ENCODE measurements at places on chromosomes 1 and 21.

DNA sequence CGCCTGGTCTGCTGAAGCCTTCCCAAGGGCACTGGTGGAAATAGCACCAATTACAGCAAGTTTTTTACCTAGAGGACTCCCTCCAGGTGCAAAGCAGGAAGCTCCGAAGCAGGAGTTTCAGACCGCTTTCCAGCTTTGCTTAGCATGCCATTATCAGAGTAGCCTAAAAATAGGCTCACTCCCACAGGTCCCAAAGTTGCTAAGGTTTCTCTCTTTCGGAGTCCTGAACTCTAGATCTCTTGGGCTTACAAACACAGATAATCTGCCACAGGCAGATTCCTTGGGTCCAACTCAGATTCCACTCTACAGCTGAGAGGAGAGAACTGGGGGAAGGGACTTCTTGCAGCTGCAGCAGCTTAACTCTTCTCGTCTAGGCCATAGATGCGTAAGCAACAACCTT is 22.5 kb downstream of the ZMYND12 start:
- no peak for DNase-seq

- DNase-seq, result no peak
Measured at GRCh38 chr1:184535191-184535970, 148.6 kb downstream of the C1orf21 start.

DNA sequence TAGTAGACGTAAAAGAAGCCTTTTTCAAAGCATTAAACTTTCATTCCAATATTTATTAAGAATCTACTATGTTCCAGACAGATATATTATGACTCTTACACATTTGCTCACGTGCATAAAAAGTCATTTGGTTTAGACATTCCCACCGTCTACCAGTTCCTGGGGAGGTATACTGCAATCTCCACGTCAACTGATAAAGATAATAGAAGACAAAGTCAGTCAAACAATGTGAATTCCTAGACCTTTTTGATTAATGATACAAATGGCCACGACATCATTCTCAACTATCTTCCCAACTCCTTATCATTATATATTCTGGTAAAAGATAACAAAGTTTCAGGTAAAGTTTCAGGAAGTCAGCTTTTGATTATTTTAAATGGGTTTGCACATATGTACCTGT is 69.0 kb downstream of the SIPA1L2 start:
- DNase-seq, result no peak

- DNase-seq, result no peak
Measured at GRCh38 chr1:10709165-10709564, 87.3 kb downstream of the CASZ1 start.

GRCh38 chr1:88698140-88698539 is 14.1 kb downstream of the PKN2 start:
- no peak for DNase-seq

- DNase-seq, result no peak
Measured at GRCh38 chr1:26180010-26180506, 2.8 kb downstream of the CNKSR1 start.

GRCh38 chr1:201714542-201715329 is 114.2 kb upstream of the IPO9 start:
- no peak for DNase-seq

DNA sequence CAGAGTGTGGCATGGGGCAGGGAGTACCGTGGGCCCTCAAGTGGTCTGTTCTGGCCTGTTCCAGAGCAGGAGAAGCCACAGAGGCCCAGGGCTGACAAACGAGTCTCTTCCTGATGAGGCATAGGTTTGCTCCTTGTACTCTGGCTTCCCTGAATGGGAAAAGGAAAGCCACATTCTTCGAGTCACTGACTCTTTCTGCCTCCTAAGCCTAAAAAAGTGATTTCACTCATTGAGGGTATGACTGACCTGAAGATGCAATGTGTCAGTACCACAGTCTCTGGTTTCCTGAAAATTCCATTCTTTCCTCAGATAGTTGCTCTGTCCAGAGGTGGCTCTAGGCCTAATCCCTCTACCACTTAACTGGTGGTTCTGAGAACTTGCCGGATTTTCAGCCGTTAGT is 92.3 kb downstream of the KCNN3 start:
- DNase-seq, result no peak

- no peak for DNase-seq
Measured at GRCh38 chr1:113053344-113054126, 19.5 kb upstream of the LRIG2 start.

GRCh38 chr1:8858112-8858668 is 20.3 kb downstream of the ENO1 start:
- no peak for DNase-seq

DNA sequence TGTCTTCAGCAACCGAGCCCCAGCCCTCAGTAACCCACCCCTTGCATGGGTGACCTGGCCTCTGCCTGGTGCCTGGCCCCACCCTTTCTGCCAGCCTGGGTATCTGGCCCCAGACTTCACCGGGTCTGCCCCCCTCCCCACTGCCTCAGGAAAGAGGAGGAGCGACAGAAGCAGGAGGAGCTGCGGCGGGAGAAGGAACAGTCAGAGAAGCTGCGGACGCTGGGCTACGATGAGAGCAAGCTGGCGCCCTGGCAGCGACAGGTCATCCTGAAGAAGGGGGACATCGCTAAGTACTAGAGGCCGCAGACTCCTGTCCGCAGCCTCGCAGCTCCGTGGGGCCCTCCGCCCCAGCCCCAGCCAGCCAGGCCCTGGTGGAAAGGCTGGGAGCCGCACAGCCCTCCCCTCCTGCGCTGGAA is 6.1 kb downstream of the TNFRSF25 start:
- DNase-seq, result no peak

GRCh38 chr1:240706150-240706935 is 94.4 kb upstream of the GREM2 start:
- no peak for DNase-seq

GRCh38 chr1:37429029-37429428 is 45.4 kb upstream of the ZC3H12A start:
- DNase-seq, result no peak

DNA sequence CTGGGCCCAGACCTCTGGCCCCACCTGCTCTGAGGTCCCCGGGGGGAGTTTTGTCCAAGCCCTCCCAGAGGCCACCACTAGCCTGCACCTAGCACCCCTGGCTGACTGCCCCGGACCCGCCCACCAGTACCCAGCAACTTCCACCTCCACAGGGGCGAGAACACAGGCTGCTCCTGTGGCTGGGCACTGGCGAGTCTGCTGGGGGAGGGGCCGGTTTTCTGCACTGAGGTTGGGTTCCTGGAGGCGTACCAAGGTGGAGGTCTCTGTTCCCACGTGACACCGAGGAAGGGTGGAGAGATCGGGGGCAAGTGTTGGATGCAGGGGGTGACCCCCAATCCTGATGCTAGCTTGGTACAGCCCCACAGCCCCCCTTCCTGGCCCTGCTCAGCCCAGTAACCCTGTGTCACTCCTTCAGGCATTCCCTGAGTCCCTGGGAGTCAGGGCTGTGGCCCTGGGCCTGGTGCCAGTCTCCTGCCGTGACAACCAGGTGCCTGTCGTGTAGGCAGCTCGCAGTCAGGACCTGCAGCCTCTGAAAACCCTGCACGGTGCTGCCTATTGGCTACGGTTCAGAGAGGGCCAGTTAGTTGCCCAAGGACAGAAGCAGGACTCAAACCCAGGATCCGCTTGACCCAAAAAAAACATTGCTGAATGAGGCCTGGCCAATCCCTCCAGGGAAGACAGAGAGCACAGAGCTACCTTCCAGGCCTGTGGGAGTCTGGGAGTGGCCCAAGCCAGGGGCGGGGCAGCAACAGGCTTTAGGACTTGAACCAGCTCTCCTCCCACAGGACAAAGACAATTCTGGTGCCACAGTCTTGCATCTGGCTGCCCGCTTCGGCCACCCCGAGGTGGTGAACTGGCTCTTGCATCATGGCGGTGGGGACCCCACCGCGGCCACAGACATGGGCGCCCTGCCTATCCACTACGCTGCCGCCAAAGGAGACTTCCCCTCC is 3.1 kb downstream of the ESPN start:
- no peak for DNase-seq

DNA sequence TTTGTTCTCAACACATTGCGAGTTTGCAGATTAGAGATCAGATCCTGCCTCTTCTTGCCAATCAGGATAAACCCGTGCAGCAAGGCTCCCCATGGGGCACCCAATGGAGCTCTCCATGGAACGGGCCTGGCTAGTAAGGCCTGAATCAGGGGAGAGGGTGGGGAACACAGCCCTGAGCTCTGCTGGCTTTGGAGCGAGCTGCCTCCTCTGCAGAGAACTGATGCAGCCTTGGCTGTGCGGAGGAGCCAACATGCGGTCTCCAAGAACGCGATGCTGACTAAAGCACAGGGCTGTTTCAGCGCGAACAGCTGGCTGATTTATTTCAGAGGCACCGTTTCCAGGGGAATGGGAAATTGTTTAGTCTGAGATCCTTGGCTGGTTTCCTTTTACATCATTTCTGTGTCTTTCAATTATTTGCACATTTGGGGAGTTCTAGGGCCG is 139.7 kb downstream of the TSEN15 start:
- DNase-seq, result no peak

GRCh38 chr1:236530959-236531358 is 7.2 kb downstream of the LGALS8 start:
- no peak for DNase-seq

GRCh38 chr1:36183309-36183856 is 27.4 kb downstream of the MAP7D1 start:
- no peak for DNase-seq

DNA sequence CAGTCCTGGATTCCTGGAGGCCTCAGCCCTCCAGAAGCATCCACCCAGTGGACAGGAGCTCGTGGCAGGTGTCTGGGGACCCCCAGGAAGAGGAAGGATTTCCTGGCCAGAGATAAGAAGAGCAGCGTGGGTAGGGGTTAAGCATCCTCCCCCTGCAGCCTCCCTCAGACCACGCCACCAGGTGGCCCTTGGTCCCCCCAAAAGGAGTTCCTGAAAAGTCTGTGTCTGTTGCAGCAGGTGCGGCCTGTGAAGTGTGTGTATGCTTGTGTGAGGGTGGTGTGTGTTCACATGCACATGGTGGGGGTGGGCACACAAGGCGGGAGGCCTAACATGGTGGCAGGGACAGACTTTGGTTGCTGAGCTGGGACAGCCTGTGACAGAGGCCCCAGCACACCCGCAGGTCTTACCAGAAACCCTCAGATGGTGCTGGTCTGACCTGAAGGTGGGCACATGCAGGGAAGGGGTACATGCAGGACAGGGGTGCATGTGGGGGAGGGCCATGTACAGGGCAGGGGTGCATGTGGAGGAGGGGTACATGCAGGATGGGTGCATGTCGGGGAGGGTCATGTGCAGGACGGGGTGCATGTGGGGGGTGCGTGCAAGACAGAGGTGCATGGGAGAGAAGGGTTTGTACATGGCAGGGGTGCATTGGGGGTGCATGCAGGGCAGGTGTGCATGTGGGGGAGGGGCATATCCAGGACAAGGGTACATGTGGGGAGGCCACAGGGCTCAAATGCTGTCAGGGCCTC is 18.2 kb upstream of the RUNX3 start:
- no peak for DNase-seq

DNA sequence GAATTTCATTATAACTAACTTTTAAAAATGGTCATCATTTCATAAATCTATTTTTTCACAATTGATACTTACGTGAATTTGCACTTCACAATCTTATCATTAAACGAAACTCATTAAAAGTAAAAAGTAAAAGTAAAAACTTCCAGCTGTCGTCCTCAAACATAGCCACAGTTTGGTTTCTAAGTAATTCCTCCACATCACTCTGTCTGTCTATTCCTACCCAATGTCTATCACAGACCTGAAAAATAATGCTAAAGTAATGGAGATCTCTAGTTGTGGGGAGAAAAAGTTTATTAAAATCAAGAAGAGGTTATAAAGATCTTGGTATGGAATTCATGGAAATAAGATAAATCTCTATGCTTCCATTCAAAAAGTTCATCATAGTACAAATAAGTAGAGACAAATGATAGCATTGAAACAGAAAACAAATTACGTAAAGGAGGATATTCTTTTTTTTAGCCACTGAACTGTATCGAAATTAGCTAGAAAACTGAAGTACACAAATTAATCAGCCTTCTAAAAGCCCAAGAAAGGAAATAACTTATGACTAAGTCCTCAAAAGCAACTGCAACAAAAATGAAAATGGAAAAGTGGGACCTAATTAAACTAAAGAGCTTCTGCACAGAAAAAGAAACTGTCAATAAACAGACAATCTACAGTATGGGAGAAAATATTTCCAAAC is 148.6 kb downstream of the TIAM1 start:
- DNase-seq, result no peak

DNA sequence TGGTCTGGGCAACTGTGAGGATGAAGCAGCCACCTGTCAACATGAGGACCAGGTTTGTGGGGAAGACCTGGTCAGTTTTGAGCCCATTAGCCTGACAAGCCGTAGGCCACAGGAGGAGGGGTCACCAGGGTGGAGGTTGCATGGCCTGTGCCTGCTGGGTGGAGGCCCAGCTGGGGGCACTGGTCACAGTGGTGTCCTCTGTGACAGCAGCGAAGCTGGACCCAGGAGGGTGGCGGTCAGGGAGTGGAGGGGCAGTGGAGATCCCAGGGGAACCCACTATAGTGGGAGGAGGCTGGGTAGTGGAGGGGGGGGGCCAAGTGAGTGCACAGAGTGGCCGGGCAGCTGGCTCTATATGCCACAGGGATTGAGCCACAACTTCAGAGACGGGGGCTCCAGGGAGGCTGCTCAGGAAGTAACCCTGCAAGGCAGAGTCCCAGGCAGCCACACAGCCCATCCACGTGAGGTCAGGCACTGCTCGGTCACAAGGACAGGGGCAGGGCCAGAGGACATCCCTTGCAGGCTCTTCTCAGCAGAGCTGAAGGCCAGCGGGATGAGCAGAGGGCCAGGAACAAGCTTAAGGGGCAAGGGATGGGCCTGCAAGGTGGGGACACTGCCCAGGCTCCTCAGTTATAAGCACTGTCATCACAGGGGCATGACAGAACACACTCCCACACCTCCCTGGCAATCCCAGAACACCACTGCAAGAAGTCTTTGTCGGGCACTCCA is 2.3 kb upstream of the C1orf35 start:
- no peak for DNase-seq

DNA sequence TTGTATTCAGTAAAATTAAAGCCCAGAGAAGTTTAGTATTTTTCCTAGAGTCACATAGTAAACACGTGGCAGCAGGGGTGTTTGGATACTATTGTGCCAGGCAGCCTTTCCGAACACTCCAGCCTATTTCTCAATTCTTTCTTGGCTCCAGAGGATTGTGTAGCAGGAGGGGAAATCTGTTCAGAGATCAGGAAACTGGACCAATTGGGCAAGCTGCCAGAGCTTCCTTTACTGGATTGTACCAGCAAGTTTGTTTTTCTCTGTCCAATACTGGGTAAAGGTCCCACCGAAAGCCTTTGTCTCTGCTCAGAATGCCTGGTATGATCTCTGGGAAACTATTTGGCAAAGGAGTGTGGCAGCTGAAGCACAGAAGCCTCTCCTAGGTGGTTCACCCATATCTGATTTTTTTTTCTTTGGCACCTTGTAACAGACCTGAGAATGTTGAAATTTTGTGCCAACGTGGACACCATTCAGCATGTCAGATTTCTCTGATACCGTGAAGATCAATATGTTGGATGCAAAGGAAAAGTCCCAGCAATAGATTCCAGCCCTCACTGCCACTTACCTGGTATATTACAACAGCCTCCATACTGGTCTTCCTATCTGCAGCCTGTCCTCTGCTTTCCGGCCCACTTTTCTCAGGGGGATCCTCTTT is 126.2 kb downstream of the FGGY start:
- no peak for DNase-seq

- peak; percentile 42 for DNase-seq
Measured at GRCh38 chr1:154955718-154956543, at the start of gene PBXIP1. Gene PBXIP1 (minus strand): TSS chr1:154956099. CDS start chr1:154953721, 2,378 bp downstream.

Data from stimulated activated CD4-positive, alpha-beta T cell treated with anti-CD3 and anti-CD28 coated beads, Interleukin-1b, Interleukin-23, amount 100 ng/mL, for 4 hours (primary cell).